ENCODE measurements at places on chromosomes 7 and 10. TPM values are rescaled to one million over a fixed set of nuclear protein-coding genes. Genes with fewer than 3 reads are reported as not detected.

The CYP3A5 gene
- 1.4 TPM for total RNA-seq

The HOXA10 gene
- 9.0 TPM for total RNA-seq

The ARMC3 gene
- 0.53 TPM for total RNA-seq

The XRCC2 gene
- 3.9 TPM for total RNA-seq

The TMEM254 gene
- total RNA-seq: 23.0 TPM

The TMEM139 gene
- total RNA-seq: 1.1 TPM

The ADRB1 gene
- 0.94 TPM for total RNA-seq

The ARPC1B gene
- total RNA-seq: 303 TPM

The GIMAP8 gene
- not detected for total RNA-seq

The IDI2 gene
- not detected for total RNA-seq

The CDHR1 gene
- 0.13 TPM for total RNA-seq

The PTPRN2 gene
- 0.72 TPM for total RNA-seq

The NXPH1 gene
- total RNA-seq: not detected

The PRF1 gene
- not detected for total RNA-seq

The UCN3 gene
- total RNA-seq: not detected

The SPDYE2 gene
- not detected for total RNA-seq

The DYNC1I1 gene
- total RNA-seq: 0.27 TPM

The MICU1 gene
- total RNA-seq: 53.1 TPM

The TMEM270 gene
- not detected for total RNA-seq

The PNLIPRP1 gene
- not detected for total RNA-seq

The ZNF862 gene
- 1.9 TPM for total RNA-seq

The PANK1 gene
- 5.4 TPM for total RNA-seq

The TRA2A gene
- 71.8 TPM for total RNA-seq

The TRIL gene
- not detected for total RNA-seq

The TEX36 gene
- total RNA-seq: not detected

The SORBS1 gene
- total RNA-seq: 0.91 TPM
